CD4-positive, alpha-beta T cell treated with Interferon alpha-2 for 1 hour (primary cell): ENCODE measurements at places on chromosomes 13 and 19.

DNA sequence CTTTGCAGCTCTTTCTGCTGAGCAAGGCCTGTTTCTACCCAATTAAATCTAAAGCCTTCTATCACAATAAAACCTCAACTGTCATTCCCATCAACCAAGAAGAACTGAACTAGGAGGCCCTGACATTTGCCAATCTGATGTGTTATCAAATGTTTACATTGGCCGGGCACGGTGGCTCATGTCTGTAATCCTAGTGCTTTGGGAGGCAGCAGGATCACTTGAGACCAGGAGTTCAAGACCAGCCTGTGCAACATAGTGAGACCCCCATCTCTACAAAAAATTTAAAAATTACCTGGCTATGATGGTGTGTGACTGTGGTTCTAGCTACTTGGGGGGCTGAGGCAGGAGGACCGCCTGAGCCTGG is 2.8 kb upstream of the FBXO17 start:
- no peak for DNase-seq

DNA sequence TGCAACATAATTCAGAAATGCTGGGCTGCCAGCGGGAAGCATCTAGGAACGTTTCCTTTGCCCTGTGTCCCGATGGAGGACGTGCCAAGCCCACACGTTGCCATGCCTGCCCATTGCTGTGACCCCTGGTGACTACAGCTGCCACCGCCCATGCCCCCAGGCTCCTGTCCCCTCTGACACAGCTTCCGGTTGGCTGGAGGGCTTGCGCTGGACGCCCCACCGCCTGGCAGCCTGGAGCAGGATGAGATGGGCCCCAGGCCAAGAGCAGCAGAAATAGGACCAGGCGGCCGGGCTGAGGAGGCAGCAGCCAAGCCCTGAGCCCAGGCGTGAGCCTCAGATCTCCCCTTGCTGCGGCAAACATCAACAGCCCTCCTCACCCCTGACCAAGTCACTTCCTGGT is 125.9 kb downstream of the COL4A2 start:
- DNase-seq, result no peak

DNA sequence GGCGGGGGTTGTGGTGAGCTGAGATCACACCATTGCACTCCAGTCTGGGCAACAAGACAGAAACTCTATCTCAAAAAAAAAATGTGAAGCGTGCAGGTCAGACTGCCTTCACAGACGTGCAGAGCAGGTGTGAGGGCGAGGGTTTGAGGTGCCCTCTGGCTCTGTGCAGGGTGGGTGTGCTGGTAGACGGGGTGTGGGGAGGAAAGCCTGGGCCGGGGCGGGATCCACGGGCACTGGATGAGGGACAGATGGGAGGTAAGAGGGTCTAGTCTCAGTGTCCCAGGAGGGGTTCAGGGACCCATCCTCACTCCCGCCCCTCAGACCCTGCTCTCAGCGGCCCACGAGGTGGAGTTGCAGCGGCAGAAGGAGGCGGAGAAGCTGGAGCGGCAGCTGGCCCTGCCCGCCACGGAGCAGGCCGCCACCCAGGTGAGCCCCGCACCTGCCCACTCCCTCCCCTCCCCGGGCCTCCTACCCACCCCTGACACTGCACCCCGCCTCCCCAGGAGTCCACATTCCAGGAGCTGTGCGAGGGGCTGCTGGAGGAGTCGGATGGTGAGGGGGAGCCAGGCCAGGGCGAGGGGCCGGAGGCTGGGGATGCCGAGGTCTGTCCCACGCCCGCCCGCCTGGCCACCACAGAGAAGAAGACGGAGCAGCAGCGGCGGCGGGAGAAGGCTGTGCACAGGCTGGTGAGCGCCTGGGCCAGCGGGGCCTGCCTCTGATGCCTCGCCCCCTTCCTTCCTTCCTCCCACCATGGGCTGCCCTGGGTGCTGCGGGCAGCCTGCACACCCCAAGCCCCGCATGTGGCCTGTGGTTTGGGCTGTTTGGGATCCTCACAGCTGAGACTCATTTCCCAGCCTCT is 9.1 kb downstream of the NOP53 start:
- DNase-seq, result no peak

- DNase-seq, result no peak
These were observed 35.3 kb downstream of the CERS4 start for GRCh38 chr19:8244442-8244841.

DNA sequence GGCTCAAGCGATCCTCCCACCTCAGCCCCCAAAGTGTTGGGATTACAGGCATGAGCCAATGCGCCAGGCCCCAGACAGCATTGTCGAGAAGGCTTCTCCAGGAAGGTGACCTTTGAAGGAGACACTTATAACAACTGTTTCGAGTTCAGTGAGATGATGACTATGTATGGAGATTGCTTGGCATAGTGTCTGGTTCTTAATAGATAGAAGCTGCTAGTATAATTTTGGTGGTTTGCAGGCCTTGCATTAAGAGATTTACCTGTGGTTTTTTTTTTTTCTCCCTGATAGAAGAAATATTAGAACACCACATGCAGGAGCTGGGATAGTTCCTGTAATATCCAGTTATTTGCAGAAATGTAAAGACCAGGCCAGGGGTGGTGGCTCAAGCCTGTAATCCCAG is 3.7 kb downstream of the MARCHF2 start:
- no peak for DNase-seq

GRCh38 chr13:97339988-97340749 is 93.8 kb upstream of the RAP2A start:
- DNase-seq, result peak; percentile 11

- DNase-seq, result no peak
These were observed 61.7 kb upstream of the MCF2L start for GRCh38 chr13:112907286-112907685.

GRCh38 chr13:21966014-21966413 is 295.1 kb downstream of the FGF9 start:
- DNase-seq, result no peak

DNA sequence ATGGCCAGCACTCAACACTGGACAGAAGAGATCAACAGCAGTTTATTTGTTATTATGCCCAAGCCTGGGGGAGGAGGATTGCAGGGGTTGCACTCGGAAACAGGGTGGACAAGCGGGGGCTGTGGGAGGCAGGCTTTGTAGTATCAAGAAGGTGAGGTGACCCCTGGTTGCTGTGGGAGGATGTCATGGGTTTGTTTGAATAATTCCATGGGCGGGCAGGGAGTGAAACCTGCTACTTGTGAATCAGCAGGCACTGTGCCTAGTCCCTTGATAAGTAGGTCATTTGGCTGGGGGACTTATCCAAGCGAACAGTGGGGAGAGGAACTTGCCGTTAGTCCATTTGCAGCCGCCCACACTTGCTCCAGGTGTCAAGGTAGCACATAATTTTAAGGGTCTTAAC is 84.4 kb upstream of the KCTD15 start:
- no peak for DNase-seq

DNA sequence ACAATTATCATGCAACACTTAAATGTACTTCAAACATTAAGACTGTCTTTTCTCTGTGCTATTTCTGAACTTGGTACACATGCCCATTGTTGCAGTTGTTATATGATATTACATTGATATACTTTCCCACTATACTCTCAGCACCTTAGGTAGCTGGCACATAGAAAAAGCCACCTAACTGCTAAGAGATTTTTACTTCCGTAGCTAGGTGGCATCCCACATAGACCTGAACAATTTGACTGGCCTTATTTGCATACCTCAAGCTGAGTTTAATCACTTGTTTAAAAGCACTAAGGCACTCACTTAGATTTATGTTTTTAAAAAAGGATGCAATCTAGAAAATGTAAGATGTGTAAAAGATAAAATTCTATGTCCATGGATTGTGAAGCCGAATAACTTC is 194.2 kb downstream of the POU4F1 start:
- DNase-seq, result no peak

DNA sequence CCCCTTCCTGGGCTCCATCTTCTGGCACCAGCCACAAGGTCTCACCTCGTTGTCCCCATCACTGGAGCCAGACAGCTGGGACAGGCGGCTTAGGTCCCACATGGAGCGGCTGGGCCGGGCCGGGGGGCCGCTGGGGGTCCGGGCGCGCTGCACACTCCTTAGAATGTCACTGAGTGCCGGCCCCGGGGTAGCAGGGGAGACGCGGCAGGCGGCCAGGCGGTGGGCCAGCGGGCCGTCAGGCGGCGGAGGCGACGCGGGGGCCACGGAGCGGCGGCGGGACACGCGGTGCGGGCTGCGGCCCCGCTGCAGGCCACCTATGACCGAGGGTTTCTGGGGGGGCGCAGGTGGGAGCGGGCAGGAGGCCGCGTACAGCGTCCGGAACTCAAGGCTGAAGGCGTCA is 3.1 kb upstream of the SPACA4 start:
- DNase-seq, result no peak

DNA sequence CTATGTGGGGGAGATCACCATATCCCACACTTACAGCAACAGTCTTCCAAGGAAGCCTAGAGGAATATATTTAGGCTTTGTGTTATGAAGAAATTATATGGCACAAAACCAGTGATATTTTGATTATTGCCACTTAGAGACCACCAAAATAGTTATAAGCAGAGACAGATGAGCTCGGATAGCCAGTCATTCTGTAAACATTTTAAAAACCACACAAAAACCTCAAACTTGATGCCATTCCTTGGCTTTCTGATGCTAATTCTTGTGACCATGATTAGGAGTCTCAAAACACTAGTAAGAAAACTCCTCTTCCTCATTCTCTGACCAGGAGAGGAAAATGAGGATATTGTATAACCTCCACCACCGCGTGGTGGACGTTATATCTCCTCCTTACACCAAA is 496.4 kb downstream of the FOXO1 start:
- DNase-seq, result no peak

DNA sequence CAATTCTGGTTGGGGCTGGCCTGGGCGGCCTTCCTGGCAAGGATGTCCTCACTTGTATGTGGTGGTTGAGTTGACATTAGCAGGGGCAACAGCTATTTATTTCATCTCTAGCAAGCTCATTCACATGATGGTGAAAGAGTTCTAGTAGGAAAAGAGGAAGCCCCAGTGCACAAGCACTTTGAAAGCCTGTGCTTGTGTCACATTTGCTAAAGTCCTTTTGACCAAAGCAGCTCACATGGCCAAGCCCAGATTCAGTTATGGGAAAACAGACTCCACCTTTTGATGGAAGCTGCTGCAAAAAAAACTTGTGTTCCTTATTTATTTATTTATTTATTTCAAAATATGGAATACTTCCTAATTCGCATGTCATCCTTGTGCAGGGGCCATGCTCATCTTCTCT is 17.2 kb downstream of the GTF2F2 start:
- DNase-seq, result no peak

DNA sequence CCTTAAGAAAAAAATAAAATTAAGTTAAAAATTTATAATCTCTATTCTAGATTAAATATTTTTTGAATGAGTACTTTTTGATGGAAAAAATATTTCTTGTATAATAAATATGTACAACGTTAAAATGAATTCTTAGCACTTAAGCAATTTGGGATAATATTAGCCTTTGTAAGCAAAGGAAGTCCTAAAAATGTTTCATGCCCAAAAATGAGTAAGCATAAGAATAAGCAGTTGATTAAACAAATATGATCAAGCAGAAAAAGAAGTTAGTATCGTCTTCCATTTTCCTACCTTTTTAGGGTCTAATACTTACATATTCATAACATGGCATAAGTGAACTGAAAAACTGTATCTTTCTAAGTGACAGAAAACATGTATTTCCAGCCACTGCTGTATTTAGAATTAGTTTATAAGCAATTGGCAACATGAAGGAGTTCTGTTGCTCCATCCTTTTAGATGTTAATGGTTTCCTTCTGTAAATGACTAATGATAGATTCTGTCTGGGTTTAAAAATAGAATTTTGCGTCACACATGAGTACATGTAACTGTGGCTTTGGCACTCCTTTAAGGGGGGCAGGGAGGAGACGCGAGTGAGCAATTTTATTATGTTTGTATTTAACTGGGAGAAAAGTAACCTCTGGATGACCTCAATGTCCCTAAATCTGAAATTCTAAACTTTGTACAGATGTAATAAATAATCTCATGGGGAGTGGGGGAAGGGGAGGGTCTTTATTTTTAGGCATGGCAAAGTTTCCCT is 237.4 kb downstream of the RGCC start:
- DNase-seq, result peak; percentile 0

GRCh38 chr13:33033051-33033812 is 17.0 kb downstream of the KL start:
- peak; percentile 41 for DNase-seq

GRCh38 chr13:109256866-109257760 is 529.3 kb downstream of the IRS2 start:
- no peak for DNase-seq

- no peak for DNase-seq
These were observed 111.8 kb upstream of the UQCRFS1 start for GRCh38 chr19:29324717-29325116.

DNA sequence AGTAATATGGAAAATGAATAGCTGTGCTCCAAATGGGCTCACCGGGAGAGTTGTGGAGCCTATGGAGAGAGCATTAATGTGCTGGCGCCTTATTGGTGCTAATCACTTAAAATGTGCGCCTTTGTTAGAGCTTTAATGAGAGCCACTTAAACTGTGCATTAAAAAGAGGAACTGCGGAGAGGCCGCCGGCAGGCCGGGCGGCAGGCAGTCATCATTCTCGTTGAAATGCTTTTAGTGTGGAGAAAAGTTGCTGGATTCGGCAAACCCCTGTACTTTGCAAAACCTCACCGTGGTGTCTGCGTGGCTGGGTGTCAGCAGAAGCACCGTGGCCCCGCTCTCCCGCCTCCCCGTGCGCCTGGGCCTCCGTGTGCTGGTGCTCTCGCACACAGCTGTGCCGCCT is 105.5 kb downstream of the KDM4B start:
- no peak for DNase-seq

- DNase-seq, result no peak
These were observed 3.9 kb upstream of the PODNL1 start for GRCh38 chr19:13942023-13942684.
